Left colon (tissue), 2 donors: ENCODE measurements at places on chromosomes 2 and 18.

DNA sequence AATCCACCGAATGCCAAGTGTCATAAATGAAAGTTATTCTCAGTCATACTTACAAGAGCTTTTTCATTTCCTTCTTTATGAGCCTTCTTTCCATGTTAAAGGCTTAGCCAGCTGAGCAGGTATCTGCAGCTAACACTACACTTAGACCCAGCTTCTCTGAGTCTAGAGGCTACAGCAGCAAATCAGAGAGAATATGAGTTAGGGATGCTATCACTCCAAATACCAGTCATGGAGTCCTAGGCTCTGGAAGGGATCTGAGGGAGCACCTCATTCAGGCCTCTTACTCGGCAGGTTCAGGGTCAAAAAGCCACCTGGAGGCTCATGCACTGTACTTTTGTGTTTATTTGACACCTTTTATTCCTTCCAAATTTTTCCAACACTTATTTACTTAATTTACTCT lies 2.9 kb downstream of the C2orf80 start:
- no peak for DNase-seq

DNA sequence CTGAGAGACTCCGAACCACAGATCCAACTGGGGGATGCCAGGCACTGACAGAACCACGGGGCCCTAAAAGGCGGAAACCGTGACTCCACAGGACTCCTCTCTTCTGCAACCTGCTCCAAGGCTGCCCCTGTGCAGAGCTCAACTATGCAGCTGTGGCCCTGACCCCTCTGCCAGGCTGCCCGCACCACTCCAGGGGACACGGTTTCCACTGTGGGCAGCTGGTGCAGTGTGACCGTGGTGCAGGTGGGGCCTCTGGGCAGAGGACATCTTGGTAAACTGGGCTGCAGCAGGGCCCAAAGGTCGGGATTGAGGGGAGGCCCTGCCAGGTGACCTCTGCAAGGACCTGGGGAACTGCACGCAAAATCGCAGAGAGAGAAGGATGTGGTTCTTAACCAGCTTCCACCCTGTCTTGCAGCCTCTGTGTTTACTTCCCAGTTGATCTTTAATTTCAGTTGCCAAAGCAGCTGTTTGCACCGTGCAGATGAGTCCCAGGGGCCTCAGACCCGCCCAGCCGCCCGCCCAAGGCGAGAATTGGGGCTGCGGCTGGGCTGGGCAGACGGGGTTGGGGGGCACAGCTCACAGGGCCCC lies 104.6 kb upstream of the CTDP1 start:
- peak; percentile 15 for DNase-seq

- no peak for DNase-seq
Observed at GRCh38 chr2:211898702-211899101, 639.9 kb downstream of the ERBB4 start.

DNA sequence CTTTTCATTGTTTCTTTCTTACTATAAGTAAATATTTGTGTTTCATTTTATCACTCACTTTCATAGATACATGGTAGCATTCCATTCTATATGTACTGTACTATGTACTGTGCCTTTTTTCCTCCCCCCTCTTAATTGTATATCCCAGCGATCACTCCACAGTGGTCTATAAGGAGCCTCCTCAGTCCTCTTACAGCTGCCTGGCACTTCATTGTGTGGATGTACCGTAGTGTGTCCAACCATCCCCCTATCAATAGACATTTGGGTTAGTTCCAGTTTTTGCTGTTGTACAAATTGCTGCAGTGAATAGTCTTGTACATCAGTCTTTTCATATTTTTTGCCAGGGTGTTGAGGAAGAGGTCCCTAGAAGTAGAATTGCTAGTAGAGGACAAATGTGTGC lies 21.4 kb upstream of the DRC1 start:
- no peak for DNase-seq

DNA sequence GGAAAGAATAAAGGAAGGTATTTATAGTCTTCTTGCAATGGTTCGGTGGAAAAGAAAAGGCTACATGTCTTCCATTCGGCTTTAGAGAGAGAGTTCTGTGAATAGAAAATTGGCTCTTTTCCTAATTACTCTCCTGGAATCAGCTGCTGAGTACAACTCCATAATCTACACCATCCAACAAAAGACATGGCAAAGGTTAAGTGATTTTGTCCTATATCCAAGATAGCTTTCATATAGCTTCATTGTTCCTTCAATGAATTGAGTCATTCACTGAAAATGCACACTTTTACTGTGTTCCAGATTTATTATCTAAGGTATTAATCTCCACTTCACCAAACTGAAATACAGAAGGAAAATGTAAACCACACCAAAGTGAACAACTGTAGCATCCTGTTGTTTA lies 514.5 kb downstream of the LRRTM4 start:
- no peak for DNase-seq

- DNase-seq: peak; percentile 58
Observed at GRCh38 chr2:218981881-218982585, 3.0 kb downstream of the FEV start.

DNA sequence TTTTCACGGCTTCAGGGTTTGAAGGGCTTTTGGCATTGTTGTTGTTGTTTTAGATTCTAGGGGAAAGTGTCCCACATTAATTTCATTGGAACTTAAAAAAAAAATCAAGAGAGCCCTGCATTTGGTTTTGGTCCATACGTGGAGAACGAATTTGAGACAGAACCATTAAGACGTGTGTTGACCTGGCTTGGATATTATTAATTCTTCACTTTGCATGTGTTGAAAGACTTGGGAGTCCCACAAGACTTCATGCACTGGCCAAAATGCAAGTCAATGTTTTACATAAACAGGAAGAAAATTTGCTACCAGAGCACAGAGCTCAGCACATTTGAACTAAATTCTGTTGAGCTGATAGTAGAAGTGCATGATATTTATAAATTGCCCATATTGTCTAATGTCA lies 761.2 kb upstream of the ACVR2A start:
- no peak for DNase-seq

DNA sequence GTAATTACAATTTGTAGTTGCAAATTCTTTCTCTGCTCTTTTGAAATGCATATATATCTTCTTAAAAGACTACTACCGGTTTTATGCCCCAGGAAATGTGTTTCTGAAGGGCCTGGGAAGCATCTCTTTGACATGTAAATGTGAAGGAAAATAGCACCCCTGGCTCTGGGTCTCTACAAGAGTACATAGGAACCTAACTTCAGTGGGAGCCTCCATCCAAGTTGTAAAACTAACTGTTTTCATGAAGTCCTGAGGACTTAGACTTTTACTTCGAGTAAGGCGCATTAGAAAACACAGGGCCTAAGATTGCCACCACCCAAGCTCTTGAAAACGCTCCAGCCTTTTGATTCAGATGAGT lies 99.4 kb downstream of the CBLN2 start:
- no peak for DNase-seq

GRCh38 chr2:211822686-211823335 lies 715.8 kb downstream of the ERBB4 start:
- no peak for DNase-seq

DNA sequence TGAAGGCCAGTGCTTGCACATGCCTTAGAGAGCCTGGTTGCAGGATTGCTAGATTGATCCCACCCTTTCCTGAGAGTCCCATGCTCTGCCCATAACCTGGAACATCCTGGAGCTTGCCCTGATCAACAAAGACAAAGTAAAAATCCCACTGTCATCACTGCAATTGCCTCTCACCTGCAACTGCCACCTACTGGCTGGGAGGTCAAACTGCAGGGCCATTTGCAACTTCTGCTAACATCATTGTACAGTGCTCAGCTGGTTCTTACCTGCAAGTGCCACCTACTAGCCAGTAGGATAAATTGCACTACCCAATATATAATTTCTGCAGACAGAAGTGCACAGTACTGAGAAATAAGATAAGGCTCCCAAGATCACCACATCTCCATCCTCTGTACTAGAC lies 947.5 kb downstream of the CPS1 start:
- no peak for DNase-seq

DNA sequence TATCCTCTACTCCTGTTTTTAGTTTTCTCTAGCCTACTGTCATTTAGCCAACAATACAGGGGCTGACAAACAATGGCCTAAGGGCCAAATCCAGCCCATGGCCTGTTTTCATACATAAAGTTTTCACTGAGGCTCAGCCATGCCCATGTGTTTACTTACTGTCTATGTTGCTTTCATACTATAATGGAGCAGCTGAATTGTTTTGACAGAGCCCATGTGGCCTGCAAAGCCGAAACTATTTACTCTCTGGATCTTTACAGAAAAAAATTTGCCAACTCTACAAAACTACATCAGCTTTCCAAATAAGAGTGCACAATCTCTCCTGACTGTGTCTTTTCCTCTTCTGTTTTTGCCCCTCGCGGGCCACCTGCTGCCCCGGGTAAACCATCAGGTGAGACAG lies 24.0 kb downstream of the LGALSL start:
- DNase-seq: no peak

GRCh38 chr2:219592736-219593135 lies 4.9 kb upstream of the STK11IP start:
- no peak for DNase-seq

DNA sequence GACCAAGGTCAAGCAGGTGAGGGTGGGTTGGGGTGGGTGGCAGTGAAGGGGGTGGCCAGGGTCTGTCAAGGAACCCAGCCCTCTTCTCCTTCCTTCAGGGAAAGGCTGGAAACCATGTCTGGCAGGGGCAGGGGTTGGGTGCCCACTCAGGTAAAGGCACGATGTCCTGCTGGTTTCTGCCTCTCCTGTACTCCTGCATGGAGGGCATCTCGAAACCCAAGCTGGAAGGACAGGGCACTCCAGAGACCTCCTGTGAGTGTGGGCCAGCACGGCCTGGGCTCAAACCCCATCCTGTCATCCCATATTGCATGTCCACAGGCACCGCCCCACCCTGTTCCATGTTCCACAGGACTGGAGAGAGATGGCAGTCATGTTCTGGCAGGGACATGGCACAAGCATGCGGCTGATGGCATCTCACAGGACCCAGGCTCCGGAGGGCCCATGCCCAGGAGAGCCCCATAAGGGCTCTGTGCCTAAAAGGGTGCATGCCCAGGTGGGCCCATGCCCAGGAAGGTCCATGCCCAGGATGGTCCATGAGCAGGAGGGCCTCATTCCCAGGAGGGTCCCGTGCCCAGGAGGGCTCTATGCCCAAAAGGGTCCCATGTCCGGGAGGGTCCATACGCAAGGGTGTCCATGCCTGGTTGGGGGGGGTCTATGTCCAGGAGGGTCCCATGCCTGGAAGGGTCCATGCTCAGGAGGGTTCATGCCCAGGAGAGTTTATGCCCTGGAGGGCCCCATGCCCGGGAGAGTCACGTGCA lies 6.4 kb downstream of the GPR35 start:
- peak; percentile 18 for DNase-seq

DNA sequence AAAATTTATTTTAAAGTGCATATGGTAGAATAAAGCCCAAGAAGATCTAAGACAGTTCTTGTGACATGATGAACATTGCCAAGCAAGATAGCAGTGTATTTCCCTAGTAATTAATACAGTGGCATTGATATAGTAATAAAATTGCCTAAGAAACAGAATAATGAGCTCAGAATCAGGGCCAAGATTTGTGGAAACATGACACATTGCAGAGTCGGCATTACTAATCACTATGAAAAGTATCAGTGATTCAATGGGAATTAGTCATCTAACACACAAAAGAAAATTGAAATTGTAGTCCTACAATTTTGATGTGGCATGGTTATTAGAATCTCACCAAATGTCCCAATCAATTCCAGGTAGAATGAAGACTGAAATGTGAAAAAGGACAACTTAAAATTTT lies 243.0 kb upstream of the CYRIA start:
- DNase-seq: no peak

- DNase-seq: no peak
Observed at GRCh38 chr2:1002350-1002749, 51.7 kb downstream of the SNTG2 start.

GRCh38 chr2:113711851-113712250 lies 44.6 kb downstream of the SLC35F5 start:
- no peak for DNase-seq

DNA sequence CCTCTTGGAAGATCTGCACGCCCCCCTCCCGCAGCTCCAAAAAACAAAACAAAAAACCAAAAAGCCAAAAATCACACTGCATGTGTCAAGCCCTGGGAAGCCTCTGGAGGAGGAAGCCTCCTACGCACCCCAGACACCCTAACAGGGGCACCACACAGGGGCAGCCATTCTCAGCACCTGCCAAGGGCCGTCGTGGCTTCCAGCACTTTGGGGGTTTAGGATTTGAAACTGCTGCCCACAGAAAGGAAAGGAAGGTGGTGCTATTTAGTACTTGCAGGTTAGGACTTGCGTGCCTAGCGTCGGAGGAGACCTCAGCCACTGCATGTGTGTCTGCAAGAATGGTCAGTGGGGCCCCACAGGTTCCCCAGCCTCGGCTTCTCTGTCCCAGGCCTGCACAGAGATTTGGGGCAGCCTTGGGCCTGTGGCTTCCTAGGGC lies 419 bp upstream of the GPR55 start:
- DNase-seq: no peak

- no peak for DNase-seq
Observed at GRCh38 chr2:106163948-106164545, 30.1 kb downstream of the UXS1 start.

GRCh38 chr2:2764001-2764355 lies 432.9 kb upstream of the MYT1L start:
- DNase-seq: no peak

- no peak for DNase-seq
Observed at GRCh38 chr2:48395658-48396057, 134.3 kb upstream of the STON1 start.

GRCh38 chr18:45201489-45201888 lies 413.8 kb upstream of the SLC14A2 start:
- no peak for DNase-seq

- DNase-seq: peak; percentile 78
Observed at GRCh38 chr2:26720322-26721114, 28.0 kb downstream of the KCNK3 start.

DNA sequence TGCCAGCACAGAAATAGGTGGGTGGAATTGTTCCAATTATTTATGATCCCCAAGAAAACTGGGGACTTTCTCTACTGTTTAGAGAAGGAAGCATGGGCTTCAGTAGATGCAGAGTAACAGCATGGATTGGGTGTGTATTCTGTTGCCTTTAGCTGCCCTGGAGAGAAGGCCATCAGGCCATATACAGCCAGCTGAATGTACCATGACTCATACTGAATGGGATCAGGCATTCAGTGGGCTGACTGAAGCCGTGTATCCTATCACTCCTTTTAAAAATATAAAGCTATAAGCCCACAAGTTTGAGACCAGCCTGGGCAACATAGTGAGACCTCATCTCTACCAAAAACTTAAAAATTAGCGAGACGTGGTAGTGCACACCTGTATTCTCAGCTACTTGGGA lies 16.7 kb upstream of the PLEKHM3 start:
- no peak for DNase-seq

GRCh38 chr2:20515290-20516220 lies 68.7 kb downstream of the RHOB start:
- no peak for DNase-seq
